NK-92 treated with Interleukin-12 subunit alpha and Interleukin-12 subunit beta, amount 100 ng/mL, for 24 hours (cell line): ENCODE measurements at places on chromosomes 13 and 19.

DNA sequence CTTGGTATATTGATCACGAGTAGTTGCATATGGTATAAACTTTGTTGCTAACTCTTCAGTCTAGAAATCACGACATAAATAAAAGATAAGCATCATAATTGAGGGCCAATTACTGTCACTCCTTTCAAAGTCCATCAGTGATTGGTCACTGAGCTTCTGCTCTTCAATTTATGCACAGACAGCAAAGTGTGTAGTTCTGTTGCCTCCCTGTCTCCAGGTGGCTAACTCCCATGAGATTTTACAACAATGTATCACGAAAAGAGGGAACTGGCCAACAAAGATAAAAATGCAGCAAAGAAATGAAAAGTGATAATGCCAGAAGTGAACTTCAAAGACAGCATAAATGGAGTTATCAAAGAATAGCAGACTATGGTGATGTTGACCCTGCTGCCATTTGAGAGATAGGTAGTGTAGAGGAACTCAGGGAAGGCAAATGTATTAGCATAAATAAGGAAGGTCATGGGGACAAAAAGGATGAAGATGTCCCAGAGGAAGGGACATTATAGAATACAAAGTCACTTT, 12.7 kb upstream of the TNFSF14 start:
- DNase-seq = no peak

DNA sequence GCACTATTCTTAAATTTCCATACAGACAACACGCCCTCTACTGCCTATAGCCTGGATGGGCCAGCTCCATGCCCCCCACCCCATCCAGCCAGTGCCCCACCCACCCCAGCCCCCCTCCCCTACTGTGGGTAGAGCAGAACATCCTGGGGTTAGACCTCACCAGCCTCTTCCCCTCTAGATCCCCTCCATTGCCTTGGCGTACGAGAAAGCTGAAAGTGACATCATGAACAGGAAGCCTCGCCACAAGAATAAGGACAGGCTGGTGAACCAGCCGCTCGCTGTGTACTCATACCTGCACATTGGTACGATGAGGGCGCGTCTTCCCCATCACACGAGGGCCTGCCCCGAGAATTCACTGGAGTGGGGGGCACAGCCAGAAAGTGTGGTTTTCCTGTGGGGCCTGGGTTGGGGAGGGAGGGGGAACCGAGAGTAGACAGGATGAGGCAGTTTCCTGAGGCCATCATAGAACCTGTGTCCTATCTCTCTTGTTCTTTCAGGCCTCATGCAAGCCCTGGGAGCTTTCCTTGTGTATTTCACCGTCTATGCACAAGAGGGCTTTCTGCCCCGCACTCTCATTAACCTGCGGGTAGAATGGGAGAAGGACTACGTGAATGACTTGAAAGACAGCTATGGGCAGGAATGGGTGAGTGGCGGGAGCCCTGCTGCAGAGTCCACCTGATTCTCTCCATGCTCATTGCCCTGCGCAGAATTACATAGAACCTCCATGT, 29.1 kb downstream of the ATP12A start:
- DNase-seq = no peak

GRCh38 chr13:44730099-44730498, 154.0 kb upstream of the TSC22D1 start:
- no peak for DNase-seq

DNA sequence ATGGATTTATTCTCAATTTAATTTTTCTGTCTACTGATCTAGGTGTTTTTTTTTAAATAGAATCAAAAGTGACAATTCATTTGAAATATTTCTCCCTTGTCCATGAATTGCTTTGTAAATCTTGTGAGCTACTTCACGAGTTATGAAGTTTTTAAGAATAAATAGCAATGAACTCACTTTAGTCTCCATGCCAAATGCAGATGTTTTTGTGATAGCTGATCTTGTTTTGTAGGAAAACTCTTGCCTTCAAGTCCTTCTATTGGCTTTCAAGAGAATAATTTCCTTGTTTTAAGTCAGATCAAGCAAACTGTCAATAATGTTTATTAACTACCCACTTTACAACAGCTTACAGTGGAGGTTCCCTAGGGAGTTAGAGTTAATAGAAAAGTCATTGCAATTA, 99.8 kb downstream of the ITGBL1 start:
- DNase-seq = no peak

DNA sequence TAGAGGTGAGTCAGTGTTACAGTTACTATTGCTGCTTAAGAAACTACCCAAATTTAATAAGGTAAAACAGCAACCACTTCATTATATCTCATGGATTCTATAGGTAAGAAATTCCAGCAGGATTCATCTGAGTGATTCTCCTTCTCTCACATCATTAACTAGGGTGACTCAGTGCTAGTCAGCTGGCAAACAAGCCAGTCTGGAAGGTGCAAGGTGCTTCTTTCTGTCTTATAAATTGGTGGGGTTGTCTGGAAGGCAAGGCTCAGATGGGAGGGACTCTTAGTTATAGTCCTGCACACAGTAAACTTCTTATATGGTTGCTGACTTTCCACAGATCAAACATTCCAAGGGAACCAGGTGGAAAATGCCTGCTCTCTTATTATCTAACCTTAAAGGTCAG, 484.5 kb downstream of the GPC5 start:
- DNase-seq = no peak

DNA sequence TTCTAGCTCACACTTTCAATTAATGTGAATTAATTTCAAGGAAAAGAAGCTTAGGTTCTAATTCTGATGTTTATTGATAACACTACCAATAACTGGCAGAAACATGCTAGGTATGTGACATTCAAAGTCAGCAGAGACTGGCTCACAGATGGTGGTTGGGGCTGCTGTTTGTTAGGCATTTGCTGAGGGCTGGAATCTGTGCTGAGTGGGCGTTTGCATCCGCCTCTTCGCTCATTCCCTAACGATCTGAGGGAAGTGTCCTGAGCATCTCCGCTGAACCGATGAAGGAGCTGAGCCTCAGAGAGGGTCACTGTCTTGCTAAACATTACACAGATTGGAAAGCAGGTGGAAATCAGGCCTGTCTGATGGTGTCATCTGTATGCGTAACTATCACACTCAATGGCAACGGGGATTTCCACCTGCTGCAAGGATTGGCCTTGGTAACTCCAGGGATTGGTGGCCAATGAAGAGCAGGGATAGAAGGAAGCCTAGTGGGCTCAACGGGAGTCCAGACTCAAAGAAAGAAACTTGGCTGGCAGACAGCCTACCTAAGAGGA, 338.9 kb downstream of the TEX29 start:
- DNase-seq = no peak

GRCh38 chr19:17246681-17247425, 1.1 kb upstream of the NR2F6 start:
- DNase-seq = no peak

GRCh38 chr13:51584731-51585672, 740 bp downstream of the WDFY2 start:
- peak; percentile 64 for DNase-seq

GRCh38 chr19:12947702-12948611, 2.3 kb downstream of the RAD23A start:
- no peak for DNase-seq

- DNase-seq = no peak
Measured at GRCh38 chr13:82961757-82962156, 920.5 kb downstream of the SLITRK1 start.

DNA sequence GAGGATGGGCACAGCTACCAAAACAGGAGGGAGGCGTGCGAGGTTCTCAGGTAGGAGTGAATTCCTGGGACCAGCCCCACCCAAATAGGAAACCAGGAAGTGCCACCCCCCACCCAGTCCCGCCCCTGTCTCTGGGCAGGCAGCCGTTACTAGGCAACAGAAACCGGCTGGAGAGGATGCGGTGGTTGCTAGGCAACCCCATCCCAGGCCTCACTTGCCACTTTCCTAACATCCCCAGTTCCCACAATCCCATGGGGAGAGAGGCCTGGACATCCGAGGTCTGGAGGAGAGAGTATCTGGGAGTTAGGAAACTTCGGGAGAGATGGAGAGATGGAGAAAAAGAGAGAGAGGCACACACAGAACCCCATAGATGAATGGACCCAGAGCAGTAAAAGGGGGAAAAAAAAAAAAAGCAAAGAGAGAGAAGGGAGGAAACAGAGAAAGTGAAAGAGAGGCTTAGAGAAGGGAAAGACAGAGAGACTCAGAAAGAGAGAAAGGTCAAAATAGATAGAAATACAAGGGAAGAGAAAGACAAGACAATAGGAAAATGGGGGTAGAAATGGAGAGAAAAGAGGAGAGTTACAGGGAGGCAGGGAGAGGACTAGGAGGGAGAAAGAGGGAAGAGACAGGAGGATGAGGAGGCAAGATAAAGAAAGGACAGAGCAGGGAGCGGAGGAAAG, 3.8 kb downstream of the GRIK5 start:
- no peak for DNase-seq

GRCh38 chr19:10018263-10018662, 5.0 kb downstream of the RDH8 start:
- no peak for DNase-seq

DNA sequence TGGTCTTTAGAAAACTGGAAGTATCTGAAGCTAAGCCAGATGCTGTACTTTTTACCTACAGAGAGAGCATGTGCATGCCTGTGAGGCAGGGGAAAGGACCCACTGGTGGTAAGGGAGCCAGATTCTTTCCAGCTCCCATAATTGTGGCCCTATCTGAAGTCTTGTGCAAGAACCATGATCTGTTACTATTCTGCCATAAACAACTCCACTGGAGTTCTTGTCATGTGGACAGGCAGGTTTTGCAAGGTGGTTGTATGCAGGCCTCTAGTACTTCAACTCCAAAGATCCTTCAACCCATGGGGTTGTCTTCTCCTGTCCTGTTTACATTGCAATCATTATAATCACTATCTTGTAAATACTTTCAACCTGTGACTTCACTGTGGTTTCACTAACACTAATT, 14.1 kb downstream of the PROSER1 start:
- DNase-seq = no peak

GRCh38 chr13:21232599-21232998, 56.1 kb downstream of the MRPL57 start:
- DNase-seq = no peak

GRCh38 chr13:23618341-23618740, 48.1 kb downstream of the TNFRSF19 start:
- DNase-seq = no peak

DNA sequence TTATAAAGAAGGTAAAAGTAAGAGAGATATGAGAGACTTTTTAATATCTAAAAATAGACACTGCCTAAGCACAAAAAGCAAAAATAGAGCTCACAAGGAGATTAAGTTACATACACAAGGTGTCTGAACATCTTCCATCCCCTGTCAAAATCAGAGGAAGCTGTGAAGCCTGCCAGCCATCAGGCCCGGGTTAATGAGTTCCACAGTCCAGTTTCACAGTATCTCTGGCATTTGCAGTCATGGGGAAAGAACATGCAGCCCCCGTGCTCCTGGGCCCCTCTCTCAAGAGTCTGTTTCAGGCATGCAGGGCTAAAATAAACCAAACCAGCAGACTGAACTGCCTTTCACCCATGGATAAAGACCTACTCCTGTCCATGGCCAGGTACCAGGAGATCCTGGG, 79.2 kb downstream of the TBC1D4 start:
- no peak for DNase-seq

- no peak for DNase-seq
Measured at GRCh38 chr13:62294244-62294643, 878.6 kb upstream of the PCDH20 start.

- DNase-seq = no peak
Measured at GRCh38 chr19:18670312-18670711, 13.2 kb upstream of the CRTC1 start.

- DNase-seq = no peak
Measured at GRCh38 chr13:27605610-27606200, 14.6 kb downstream of the LNX2 start.

- DNase-seq = no peak
Measured at GRCh38 chr13:41345165-41345913, 34.3 kb downstream of the NAA16 start.

DNA sequence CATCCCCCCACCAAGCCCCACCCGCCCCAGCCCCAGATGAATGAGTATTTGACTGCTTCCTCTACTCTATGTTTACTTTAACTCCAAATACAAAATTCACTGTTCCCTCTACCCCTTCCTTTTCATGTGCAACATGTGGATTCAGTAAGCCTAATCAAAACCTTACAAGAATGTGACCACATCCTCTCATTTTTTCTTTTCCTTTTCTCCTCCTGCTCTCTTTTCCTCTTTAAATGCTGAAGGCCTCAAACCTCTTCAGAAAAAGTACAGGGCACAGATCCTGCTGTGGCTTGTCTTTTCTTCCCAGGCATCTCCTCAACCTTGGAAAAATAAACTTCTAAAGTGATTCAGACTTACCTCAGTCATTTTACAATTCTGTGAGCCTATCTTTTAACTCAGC, 119.0 kb downstream of the MYCBP2 start:
- DNase-seq = no peak

- DNase-seq = no peak
Measured at GRCh38 chr19:33294058-33294798, 8.1 kb downstream of the CEBPA start.

GRCh38 chr13:24307211-24308067, 1.9 kb upstream of the C1QTNF9 start:
- no peak for DNase-seq

GRCh38 chr19:16702123-16702522, 17.5 kb upstream of the NWD1 start:
- no peak for DNase-seq

DNA sequence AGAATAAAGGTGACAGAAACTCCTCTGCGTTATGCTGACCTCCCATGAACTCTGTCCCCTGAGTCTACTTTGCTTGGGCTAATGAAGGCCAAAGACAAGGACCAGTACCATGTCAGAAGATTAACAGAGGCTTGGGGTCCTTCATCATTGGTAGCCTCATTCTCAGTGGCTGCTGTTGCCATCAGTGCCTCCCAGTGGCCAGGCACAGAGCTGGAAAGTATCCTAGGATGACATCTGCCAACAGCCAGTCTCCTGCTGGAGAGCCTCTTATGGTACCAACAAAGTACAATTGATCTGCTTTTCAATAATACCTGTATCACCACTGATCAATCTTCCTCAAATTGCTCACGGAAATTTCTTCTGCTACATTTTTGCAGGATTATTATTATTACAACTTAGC, 281.6 kb downstream of the DNAJC15 start:
- no peak for DNase-seq

DNA sequence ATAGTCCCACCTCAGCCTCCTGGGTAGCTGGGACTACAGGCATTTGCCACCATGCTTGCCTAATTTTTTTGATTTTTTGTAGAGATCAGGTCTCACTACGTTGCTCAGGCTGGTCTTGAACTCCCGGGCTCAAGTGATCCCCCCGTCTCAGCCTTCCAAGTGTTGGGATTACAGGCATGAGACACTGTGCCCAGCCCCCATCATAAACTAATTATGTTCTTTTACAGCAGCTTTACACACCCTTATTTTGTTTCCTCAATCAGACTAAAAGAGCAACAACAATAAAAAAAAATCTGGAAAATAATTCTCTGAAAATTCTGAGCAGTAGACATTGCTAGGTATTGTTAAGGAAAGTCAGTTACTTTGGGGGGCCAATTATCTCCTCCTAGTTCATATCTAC, 35.7 kb downstream of the STARD13 start:
- no peak for DNase-seq
